CD4-positive, alpha-beta T cell treated with Interleukin-4 for 1 hour (primary cell): ENCODE measurements at places on chromosomes 4 and X.
A peak's percentile ranks its signal among the peaks of the same experiment; 100 is the strongest.

GRCh38 chrX:123993326-123993725 is 31.8 kb downstream of the STAG2 start:
- no peak for DNase-seq

GRCh38 chr4:77671051-77671450 is 65.4 kb downstream of the CXCL13 start:
- no peak for DNase-seq

- peak; percentile 47 for DNase-seq
These were observed 739 bp downstream of the GAK start for GRCh38 chr4:931194-931959.

- DNase-seq: no peak
These were observed 375.8 kb upstream of the CXorf51B start for GRCh38 chrX:146433771-146434170.

DNA sequence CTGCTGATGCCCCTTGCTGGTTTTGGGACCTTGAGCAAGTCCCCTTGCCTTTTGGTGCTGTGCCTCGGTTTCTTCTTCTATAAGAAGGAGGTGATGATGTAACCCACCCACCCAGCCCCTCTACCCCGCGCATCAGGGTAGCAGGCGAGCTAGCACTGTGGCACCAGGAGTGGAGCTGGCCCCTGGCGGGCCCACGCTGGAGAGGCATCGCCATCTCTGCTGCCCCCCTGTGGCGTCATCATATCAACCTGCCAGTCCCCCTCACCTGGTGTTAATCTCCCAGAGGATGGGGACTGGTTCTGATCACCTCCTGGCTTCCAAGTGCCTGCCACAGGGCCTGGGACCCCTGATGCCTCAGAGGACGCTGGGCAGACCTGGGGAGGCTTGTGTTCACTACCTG is 6.3 kb upstream of the SORCS2 start:
- DNase-seq: no peak

DNA sequence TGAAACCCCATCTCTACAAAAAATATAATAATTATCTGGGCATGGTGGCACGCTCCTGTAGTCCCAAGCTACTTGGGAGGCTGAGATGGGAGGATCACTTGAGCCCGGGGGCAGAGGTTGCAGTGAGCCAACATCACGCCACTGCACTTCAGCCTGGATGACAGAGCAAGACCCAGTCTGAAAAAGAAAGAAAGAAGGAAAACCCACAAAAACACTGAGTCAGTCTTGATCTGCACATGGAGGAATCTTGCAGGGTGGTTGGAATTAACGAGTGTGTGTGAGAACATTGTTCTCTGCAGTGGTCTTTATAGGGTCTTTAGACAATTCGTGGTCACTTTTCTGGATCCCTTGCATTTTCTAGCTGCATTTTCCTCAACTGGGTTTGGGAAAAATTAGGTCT is 23.2 kb downstream of the ADD1 start:
- DNase-seq: no peak

GRCh38 chr4:519885-520682 is 21.1 kb downstream of the PIGG start:
- no peak for DNase-seq
